ENCODE measurements at places on chromosomes 16 and 17.
A peak's percentile ranks its signal among the peaks of the same experiment; 100 is the strongest.

- DNase-seq = no peak
These were observed 3.4 kb upstream of the ZNF385C start for GRCh38 chr17:42101513-42102292.

DNA sequence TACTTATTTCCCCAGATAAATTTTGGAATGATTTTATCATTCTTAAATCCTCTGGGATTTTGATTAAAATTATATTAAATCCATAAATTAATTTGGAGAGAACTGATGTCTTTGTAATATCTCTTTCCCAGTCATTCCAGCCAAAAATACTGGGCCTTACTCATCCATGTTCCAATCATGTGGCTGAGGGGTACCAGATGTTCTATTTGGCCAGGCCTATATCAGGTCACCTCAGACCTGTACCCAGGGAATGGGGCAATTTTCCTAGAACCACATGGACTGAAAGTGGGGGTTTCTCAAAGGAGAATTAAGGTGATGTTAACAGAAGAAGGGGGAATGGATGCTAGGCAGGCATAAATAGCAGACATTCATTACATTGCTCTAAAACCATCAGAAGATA lies 7.5 kb downstream of the SNTB2 start:
- DNase-seq = no peak

DNA sequence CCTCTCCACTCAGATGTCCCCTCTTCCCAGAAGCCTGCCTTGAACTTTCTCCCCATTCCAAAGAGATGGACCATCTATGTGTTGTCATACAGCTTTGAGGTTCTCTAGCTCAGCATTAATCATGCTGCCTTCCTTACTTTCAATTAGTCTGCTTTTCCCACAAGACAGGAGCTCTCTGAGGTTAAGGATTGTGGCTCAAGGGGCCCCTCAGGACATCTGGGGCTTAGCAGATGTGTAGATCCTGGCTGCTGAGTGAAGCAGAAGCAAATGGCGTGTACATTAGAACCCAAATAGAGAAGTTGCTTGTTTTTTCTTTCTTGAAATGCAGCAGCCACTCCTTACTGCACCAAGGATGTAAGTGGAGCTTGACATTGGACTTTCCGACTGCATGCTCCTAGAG lies 330.5 kb upstream of the TNRC6C start:
- no peak for DNase-seq

DNA sequence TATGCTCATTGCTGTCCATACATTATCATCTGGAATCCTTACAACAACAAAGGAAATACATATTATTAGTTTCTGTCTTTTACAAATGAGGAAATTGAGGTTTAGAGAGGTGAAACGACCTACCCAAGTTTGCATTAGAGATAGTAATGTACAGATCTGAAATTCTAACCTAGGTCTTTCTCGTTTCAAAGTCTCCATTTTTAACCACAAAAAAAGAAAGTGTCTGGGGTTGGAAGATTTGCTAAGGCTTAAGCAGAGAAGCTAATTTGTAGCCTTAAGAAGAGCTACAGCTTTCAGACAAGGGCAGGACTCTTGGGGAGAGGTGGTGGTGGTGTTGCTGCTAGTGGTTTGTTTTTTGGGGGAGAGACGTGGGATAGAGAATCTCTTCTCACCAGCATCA lies 19.2 kb downstream of the CIITA start:
- DNase-seq = no peak

- DNase-seq = no peak
These were observed 4.4 kb downstream of the SCPEP1 start for GRCh38 chr17:56982312-56982711.

GRCh38 chr16:30010844-30011713 lies at the start of gene DOC2A:
Gene DOC2A (minus strand): TSS chr16:30011027. CDS start chr16:30010222, 805 bp downstream.
- DNase-seq = no peak

DNA sequence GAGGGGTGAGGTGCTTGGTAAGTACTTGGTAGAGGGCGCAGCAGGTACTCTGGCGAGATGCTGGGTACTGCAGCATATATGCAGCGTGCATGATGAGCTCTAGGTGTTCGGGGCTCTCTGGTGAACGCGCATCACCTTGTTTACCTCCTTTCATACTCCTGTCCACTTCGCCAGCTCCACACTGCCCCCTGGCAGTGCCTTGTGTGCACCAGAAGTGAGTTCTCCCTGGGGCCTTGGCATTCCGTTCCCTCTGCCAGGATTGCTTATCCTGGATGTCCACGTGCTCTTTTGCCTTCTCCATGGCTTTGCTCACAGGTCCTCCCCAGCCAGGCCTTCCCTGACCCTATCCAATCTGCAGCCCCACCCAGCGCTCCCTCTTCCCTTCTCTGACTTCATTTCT lies 154.2 kb downstream of the MRM1 start:
- no peak for DNase-seq

DNA sequence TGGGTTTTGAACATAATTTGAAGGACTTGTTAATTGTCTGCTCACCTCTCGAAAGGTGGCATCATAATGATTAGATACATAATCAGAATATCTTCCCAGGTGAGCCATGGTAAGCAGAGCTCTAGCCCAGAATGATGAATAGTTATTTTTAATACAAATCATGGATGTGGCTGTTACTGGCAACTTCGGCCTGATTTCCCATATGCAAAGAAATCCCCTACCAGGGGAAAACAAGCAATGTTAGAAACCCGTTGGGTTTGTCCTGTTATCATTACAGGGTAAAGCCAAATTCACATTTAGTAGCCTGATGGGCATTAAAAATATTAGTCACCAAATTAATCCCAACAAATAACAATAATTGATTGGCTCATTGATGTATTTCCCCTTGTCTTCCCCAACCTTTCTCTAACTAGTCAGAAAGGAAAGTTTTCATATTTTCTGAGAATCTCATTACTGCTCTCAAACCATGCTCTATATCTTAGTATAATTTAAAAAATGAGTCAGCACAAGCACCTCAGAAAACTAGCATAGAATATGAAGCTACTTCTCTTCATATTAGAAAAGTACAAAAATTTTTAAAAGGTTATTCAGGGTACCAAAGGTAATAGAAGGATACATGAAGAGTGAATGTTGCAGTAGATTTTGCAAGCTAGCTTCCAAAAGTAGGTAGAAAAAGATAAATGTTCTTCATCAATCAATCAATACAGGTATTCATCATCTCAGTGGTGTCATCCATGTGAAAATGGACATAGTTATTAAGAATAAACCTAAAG lies 5.0 kb downstream of the STAT5B start:
- no peak for DNase-seq

DNA sequence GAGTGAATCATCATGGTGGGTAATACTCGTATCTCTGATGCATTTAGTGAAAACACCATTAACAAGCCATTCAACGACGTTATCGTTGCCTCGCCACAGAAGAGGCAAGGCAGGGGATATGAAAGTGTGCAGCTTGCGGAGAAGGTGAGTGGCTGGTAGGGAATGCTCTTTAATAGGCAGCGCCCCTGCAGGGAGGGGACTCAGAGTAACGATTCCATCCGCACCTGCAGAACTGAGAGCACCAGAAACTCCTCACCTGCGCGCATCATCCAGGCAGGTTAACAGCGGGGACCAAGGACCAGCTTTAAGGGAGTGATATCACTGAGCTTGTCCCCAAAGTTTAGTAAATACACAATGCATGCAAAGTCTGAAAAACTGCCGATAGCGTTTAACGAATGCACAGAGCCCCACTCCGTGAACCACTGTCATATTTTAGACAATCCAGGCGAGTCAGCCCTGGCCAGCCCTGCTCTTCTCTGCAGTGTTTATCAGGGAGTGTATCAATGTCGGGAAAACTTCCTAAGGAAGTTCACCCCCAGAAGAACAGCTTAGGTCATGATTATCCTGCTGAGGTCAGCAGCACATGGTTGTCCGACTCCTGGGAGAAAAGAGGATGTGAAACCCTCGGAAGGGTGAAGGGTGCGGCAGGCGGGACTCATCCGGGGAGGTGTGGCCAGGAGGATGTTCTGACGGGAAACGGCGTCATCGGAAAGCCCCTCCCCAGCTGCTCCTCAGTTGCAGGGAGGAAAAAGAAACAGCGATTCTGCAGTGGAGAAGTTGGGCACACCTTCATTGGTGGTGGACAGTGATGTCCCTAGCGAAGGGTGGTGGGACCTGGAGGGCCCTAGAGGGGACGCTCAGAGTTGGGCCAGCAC lies 68.5 kb upstream of the DNAH17 start:
- DNase-seq = peak; percentile 24

GRCh38 chr16:2498531-2499253 lies 15.1 kb upstream of the ATP6V0C start:
- DNase-seq = no peak

- DNase-seq = no peak
These were observed 146.1 kb downstream of the IRF8 start for GRCh38 chr16:86044881-86045590.

DNA sequence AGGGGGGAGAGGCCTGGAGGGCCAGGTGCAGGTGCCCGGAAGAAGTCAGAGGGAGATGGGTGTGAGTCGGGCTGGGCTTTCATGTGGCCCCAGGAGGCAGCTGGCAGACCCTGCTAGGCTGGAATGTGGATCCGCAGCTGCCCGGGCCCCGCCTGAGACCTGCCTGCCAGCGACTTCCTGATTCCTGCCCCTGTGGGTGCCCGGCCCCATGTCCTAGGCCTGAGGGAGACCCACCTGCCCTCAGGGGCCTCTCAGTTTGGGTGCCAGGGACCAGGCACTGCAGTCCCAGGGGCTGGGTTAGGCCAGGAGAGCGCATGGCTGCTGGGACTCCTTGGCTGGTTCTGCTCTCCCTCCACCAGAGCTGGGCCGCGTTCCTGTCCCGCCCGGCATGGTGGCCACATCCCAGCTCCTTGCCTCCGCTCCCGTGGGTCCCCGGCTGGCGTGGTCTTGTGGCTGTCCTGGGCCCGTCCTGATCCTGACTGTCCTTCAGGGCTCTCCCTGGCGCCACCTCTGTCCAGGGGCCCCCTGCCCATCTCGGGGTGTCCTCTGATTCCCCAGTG lies 22.1 kb upstream of the SPNS2 start:
- DNase-seq = no peak

GRCh38 chr16:15658149-15658548 lies 8.1 kb downstream of the NDE1 start:
- no peak for DNase-seq

DNA sequence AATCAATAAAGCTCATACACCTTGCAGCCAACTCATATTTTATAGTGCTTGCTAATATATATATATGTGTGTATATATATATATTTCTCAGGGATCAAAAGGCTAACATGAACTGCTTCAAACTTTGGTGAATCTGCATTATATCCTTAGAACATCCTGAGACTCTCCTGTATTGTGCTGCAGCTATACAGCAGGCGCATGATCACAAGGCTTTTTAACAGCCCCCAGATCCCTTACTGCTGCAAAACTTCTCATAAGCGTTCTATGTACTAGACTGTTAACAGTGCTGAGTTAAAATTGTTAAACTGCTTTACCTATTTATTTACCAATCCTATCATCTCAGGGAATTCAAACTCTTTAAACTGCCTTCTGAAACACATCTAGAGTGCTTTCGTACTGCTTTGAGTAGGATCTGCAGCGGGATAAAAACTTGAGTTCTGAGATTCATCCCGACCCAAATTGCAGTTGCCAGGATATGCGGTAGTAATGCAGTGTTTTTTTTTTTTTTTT lies 1.3 kb downstream of the GPATCH8 start:
- no peak for DNase-seq

GRCh38 chr17:40485851-40486521 lies 15.4 kb downstream of the TNS4 start:
- no peak for DNase-seq

DNA sequence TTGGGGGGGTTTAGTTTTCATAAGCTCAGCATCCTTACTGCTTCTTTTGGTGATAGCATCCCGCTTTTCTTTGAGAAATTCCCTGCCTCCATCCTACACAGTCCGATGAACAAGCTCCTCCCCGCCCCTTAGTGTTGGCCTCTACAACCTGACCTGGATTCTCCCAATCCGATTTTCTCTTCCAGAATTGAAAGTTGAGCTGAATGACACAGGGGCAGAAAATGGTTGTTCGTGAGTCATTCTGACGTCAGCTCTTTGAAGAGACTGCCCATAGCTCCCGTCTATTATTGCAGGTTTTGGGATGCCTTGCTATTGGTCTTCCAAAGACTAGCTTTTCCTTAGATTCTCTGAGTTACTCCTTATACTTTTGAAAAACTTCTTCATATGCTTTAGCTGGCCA lies 279.7 kb downstream of the SLC39A11 start:
- DNase-seq = no peak

DNA sequence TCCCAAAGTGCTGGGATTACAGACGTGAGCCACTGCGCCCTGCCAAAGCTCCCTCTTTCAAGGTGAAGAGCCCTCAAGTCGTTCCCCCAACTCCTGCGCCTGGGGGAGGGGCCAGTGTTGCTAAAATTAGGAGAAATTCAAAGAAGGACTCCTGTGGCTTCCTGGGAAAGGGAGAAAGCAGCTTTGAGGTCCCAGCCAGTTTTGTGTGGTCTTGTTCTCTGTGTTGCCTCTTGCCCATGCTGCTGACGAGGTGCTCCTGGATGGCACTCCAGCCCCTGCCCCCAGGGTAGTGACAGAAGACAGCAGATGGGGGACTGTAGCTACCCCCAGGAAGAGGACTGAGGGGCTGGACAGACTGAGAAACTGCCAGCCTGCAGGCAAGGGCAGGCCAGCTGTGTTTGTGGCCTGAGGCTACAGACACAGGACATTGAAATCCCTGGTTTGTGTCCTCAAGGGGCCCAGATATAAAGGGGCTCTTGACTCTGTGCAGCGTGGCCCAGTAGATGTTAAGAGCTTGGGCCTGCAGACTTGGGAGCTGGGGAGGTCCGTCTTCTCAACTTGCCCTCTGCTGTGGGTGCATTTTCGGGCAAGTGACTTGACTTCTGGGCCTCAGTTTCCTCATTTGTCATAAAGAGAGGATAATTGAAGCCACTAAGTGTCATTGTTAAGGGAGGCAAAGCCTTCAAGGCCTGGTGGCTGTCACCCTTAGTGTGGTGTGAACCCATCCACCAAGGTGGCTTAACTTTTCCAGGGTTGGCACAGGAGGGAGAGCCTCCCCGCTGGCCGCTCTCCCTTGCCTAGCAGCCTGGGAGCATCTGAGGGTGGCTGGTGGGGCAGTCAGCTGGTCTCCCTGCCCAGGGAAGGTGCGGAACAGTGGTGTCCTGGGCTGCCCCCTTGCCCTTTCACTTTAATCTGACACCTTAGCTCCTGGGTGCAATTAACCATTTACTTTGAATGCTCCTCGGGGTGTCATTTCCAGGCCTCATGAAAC lies 4.1 kb downstream of the UBALD2 start:
- DNase-seq = no peak

DNA sequence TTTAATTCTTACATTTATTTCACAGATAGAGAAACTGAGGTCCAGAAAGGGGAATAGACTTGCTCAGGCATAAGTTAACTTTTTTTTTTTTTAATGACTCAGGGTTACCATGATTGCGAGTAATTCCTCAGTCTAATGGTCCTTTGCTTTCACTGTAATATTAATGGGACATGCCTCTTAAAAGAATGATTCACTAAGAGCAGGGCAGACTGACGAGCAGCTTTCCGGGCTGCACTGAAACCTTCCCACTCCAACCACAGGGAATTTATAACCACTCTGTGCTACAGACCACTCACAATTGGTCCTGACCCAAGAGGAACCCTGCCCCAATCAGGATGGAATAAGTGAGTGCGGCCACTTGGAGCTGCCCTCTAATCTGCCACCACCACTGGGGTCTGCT lies 5.7 kb downstream of the HOXB2 start:
- no peak for DNase-seq

All from stimulated activated CD4-positive, alpha-beta T cell treated with anti-CD3 and anti-CD28 coated beads, Interleukin-1b, Interleukin-23, amount 100 ng/mL, for 1 hour (primary cell).